ENCODE measurements at places on chromosomes 6 and 20.

GRCh38 chr20:10313701-10314100, 95.1 kb downstream of the SNAP25 start:
- no peak for DNase-seq

- no peak for DNase-seq
Observed at GRCh38 chr6:36677753-36678487, 594 bp upstream of the CDKN1A start.

DNA sequence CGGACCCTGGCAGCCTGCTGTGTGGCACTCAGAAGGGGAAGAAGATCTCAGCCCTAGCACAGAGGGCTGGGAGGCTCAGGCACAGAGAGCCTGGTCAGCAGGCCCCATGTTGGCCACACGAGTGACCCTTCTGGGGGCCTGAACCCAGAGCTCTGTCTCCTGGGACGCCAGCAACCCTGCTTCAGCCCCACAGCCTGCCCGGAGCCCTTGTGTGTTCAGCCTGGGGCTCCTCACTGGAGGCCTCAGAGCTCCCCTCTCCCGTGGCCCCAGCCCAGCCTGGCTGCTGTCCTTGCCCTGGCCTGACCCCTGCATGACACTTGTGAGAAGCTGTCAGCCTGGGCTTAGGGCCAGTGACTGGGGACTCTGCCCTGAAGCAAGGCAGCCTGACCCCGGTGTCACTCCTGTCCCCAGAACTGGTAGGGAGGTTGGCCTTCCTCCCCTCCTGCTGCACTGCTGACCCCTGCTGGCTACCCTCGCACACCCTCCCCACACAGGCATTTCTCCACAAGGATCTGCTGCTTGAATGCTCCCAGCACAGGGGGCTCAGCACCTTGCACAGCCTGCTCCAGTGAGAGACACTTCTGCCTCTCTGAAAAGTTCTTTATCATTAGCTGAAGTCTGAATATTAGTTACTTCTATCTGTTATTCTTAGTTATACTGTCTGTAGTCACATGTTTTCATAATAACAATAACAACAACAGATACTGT, 15.4 kb upstream of the IP6K3 start:
- no peak for DNase-seq

DNA sequence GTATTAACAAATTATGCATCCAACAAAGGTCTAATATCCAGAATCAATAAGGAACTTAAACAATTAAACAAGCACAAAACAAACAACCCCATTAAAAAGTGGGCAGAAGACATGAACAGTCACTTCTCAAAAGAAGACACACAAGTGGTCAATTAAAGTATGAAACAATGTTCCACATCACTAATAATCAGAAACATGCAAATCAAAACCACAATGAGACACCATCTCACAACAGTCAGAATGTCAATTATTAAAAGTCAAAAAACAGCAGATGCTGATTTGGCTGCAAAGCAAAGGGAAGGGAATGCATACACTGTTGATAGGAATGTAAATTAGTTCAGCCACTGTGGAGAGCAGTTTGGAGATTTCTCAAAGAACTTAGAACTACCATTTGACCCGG, 129.3 kb downstream of the PFDN4 start:
- DNase-seq: no peak

- DNase-seq: peak; percentile 61
Observed at GRCh38 chr6:7697820-7698623, 27.9 kb upstream of the BMP6 start.

- DNase-seq: no peak
Observed at GRCh38 chr20:46704714-46705377, 4.6 kb upstream of the SLC2A10 start.

- DNase-seq: no peak
Observed at GRCh38 chr20:2382833-2383232, 2.1 kb downstream of the TGM6 start.

DNA sequence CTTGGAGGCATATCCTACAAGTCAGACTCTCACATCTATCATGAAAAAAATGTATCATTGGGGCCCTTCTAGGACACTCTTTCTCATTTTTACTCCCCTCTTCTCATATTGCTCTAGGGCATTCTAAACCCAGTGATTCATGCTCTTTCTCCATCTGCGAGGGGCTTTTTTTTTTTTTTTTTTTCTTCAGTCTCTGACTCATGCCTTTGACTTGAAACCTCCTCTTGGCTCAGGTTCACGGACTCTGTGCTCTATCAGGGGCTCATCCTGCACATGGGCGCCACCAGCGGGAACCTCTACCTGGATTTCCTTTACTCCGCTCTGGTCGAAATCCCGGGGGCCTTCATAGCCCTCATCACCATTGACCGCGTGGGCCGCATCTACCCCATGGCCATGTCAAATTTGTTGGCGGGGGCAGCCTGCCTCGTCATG, 17.8 kb downstream of the SLC22A1 start:
- peak; percentile 67 for DNase-seq

DNA sequence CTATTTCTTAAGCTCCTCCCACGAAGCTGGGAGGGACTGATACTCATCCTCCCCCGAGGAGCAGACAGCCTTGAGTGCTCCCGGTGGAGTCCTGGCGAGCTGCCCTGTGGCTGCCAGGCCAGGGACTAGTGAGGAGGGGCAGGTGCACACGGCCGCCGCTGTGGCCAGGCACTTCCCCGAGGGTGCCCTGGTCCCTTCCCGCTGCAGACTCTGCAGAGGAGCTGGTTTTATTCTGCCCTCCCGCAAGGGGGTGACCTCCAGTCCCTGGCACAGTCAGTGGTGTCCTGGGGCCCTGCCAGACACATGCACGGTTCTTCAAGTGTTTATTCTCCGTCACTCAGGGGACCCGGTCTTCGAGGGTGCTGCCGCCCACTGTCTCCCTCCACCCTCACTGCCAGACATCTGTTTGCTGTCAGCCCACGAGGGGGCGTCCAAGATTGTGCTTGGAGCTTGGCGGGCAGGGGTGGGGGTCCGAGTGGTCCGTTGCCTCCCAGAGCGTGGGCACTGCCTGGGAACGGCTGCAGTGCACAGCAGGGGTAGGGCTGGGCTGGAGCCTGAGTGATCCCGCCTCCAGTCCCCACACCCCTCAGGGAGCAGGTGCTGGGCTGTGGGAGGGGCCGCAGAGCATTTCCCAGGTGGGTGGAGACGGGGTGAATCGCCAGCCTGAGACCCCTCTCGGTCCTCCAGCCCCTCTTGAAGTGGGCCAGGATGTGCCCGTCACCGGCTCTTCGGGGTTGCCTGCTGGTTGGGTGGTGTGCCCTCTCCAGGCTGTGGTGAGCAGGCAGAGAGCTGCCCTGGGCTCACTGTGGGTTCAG, 3.1 kb upstream of the CABLES2 start:
- DNase-seq: no peak

GRCh38 chr6:155980014-155980767, 524.6 kb upstream of the NOX3 start:
- no peak for DNase-seq

DNA sequence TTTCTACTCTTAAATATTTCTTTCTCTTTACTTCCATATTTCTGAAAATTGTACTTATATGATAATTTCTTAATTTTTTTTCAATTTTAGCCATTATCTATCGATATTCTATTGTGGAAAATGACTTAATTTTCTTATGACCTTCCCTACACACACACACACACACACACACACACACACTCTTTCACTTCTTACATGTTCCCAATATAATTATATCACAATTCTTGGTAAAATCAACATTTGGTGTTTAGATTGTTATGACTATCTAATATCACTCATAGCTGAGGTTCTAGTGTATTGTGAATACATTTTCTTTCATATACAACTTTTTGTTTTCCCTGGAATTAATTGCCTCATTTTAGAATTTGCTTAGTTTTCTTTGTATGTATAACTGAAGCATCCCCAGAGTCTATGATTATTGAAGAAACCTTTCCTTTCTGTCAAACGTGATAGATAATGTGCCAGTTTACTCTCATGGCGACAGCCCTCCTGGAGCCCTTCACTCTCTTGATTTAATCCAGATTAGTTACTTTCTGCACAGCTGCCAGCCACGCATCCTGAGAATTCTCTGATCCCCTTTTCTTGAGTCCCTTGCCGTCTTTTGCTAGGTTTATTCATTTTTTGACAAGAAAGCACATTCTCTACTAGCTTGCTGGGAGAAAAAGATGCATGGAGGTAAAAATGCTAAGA, 63.4 kb downstream of the RNF182 start:
- no peak for DNase-seq

- DNase-seq: no peak
Observed at GRCh38 chr20:44091026-44091425, 96.0 kb downstream of the JPH2 start.
